Stimulated activated CD8-positive, alpha-beta memory T cell treated with anti-CD3 and anti-CD28 coated beads, Interleukin-15, amount 100 ng/mL, for 1 hour (primary cell): ENCODE measurements at places on chromosomes 5 and 9.

- DNase-seq = no peak
Observed at GRCh38 chr5:98750693-98751092, 22.8 kb upstream of the RGMB start.

DNA sequence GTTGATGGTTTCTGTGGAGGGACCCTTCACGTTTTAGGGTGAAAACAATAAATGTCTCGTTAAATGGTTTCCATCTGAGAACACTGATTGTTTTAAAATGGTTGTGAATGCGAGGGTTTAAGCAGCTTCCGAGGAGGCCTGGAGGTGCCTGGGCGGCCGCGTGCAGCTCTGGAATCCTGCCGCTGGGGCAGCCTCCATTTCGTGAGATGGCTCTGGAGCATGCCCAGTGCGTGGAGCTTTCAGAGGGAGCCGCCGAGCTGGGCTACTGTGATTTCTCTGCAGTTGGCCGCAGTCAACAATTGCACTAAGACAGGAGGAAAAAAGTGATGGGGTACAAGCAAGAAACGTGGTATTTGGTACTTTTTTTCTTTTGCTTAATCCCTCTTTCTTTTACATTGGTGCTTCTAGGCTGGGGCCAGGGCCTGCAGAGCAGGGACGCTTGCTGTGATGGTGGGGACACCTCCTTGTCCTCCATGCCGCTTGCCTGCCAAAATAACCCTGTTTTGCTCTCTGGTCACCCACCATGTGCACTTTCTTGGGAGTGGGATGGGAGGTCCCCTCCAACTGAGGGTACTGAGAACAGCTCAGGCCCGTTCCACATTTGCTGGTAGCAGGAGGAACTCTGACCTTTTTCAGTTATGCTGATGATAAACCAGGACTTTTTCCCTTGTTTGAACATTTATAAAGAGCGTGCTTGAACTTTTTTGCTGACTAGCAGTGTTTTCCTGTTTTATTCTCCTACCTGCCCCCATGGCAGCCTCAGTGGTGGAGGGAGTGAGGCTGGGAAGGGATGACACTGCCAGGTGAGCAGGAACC lies 47.1 kb downstream of the EHMT1 start:
- DNase-seq = no peak

GRCh38 chr9:69391946-69392345 lies 66.9 kb downstream of the ENTREP1 start:
- no peak for DNase-seq

DNA sequence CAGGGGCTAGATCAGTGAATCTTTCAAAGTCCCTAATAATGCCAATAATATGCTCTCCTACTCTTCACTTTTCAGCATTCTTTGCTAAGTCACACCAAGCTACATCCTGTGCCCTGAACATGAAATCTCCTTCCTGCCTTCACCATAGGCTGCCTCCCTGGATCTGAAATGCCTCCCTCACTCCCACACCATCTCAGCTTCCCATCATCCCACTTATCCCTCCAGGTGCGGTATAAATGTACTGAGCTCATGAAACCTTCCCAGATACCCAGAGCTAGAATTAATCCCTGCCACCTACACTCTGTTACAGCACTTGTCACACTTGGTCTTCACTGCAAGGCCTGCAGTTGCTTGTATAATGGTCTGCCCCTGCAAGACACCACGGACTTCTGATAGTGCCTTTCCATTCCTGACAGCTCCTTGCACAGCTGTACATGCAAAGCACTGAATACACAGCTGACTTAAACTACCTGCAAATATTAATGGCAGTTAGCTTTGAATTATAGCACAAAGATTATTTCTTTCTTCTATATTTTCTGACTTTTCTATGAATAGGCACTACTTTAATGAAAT lies 250.4 kb downstream of the EBF1 start:
- no peak for DNase-seq

- no peak for DNase-seq
Observed at GRCh38 chr9:129497813-129498450, 123.0 kb downstream of the C9orf50 start.

DNA sequence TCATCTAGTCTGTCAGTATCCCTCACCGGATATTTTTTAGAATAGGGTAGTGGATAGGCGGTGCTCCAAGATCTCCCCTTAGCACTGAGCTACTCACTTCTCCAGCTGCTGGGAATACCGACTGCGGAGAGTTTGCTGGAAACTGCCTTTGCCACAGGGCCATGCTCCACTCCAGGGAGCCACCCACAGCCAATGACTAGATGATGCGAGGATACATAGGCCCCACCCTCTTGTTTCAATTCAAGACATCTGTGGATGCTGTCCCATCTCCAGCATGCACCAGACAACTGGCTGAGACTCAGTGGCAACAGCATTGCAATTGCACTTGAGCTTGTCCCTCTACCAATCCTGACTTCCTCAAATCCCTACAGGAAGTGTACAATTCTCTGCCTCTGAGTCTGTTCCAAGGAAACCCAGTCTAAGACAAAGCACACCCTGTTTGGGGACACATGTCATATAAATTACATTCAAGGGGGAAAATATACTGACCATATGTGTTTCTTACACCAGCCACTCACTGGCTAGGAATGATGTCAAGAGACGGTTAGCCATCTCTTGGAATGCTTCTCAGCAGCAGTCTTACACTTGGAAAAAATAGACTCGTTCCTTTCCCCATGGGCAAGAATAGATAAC lies 312.6 kb upstream of the KIF2A start:
- no peak for DNase-seq

DNA sequence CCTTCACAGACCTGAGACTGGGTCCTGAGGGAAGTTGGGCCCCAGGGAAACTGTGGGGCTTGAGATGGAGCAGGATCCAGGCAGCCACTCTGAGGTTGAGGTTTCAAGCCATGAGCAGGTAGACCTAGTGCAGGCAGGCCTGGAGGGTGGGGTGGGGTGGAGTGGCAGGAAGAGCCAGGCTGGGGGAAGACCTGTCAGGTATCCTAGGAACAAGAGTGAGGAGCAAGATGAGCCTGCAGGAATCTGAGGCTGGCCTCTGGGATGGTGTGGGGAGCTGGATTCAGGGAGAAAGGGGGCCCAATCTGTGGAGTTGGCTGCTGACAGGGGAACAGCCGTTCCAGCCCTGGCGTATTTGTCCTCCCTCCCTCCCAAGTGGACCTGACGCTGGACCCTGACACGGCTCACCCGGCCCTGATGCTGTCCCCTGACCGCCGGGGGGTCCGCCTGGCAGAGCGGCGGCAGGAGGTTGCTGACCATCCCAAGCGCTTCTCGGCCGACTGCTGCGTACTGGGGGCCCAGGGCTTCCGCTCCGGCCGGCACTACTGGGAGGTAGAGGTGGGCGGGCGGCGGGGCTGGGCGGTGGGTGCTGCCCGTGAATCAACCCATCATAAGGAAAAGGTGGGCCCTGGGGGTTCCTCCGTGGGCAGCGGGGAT lies 9.8 kb downstream of the RACK1 start:
- DNase-seq = no peak

DNA sequence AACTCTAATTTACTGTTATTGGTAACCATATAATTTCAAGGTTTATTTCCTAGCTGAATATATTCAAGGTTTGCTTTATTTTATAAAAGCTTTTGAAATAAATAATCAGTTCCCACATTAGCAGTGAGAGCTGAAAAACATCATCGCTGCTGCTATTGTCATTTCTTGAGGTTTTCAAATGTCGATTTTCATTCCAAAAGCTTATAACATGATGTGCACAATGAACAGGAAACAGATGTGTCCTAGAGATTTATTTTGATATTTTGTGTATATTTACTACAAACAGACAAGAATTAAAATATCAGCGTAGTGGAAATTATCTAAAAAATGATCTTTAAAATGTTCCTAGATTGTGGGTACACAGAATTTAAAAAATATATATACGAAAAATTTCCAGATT lies 10.5 kb upstream of the ITGA1 start:
- no peak for DNase-seq

DNA sequence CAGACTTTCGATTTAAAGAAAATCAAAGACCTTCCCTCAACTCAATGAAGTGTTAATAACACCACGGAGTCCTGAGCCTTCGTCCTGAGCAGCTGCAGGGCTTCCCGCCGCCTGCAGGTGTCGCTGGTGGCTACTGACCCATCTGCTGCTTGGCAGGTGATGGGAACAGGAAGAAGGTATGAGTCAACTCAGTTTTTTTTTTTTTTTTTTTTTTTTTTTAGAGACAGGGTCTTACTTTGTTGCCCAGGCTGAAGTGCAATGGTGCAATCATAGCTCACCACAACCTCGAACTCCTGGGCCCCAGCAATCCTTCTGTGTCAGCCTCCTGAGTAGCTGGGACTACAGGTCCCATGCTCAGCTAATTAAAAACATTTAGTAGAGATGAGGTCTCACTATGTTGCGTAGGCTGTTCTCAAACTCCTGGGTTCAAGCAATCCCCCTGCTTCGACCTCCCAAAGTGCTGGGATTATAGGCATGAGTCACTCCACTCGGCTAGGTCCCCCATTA lies 185.7 kb upstream of the IL12B start:
- peak; percentile 45 for DNase-seq

- no peak for DNase-seq
Observed at GRCh38 chr9:116753389-116753788, 66.3 kb downstream of the TRIM32 start.

DNA sequence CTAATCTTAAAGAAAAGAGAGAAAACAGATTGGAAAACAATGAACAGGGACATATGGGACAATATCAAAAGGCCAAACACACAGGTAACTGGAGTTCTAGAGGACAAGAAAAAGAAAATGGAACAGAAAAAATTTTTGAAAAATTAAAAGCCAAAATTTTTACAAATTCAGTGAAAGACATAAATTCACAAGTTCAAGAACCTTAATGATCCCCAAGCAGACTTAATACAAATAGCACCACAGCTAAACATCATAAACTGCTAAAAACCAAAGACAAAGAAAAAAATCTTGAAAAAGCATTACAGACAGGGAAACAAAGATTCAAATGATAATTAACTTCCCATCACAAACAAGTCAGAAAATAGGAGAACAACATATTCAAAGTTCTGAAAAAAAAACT lies 338.5 kb upstream of the SLC30A5 start:
- no peak for DNase-seq

GRCh38 chr9:130297371-130297770 lies 31.8 kb downstream of the HMCN2 start:
- DNase-seq = no peak

DNA sequence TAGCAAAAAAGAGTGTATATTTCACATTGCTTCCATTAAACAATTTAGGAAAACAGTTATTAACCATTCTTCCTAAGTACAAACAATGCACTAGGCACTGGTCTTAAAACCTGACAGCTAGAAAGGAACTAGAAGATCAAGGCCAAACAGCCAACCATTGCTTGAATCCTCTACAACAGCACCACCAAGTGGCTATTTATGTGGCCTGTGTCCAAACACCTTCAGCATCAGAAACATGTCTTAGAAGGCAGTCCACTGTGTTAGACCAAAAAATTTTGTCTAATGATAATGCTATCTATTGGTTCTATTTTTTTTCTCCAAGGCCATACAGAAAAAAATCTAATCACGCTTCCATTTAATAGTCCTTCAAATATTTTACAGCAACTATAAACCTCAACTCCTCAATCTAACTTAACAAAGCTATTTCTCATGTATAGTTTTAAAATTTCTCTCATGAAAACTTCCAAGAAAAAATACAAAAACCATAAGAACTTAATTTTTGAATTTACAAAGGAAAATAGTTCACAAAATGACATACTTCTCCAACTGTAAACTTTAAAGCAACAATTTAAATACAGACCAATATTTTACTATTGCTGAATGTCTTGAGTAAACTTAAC lies 36.1 kb downstream of the CAAP1 start:
- no peak for DNase-seq

- DNase-seq = no peak
Observed at GRCh38 chr9:111151537-111151936, 113.3 kb upstream of the LPAR1 start.

GRCh38 chr5:36581070-36581469 lies 25.3 kb upstream of the SLC1A3 start:
- no peak for DNase-seq

- DNase-seq = no peak
Observed at GRCh38 chr5:56123531-56124243, 109.4 kb downstream of the ANKRD55 start.

GRCh38 chr9:103281126-103281525 lies 286.0 kb downstream of the CYLC2 start:
- DNase-seq = no peak

DNA sequence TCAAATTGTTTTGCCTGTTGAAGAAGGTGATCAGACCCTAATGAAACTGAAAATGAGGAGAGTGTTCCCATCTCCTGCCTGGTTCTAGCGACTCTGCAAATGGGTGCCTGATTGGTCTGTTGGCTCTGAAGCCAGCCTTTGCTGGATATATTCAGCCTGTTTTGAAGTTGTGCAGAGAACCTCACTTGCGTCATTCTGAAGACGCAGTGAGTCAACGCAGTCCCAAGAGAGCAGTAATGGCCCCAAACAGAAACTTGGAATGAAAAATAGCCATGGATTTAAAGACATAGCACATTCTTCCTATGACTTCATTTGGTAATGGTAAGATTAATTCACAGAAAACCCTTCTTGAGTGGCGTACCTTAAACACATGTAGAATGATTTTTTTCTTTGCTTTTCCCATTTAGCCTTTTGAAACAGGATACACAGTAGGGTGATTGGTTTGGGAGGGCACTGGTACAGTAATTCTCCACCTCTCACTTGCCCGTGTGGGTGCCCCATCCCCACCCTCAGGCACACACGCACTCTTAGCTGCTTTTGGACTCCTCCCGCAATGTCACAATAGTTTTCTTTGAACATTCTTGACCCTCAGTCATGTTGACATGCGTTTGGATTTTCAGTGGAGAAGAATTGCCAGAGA lies 54.1 kb upstream of the ABL1 start:
- DNase-seq = no peak

DNA sequence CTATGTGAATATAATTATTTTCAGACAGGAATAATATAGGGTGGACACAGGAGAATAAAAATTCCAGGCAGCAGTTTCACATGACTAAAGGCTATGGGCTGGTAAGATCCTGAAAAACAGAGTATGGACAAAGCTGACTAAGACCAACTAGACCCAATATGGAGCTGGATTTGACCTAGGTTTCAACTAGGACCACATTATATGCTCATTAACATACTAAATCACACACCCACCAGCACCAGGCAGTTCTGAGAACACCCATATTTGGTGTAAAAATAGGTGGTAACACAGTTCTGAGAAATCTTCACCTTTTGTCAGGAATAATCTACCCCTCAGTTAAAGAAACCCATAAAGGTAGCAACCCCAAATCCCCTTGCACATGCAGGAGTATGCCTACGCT lies 64.7 kb downstream of the MAPKAP1 start:
- no peak for DNase-seq

GRCh38 chr9:126436545-126437267 lies 110.1 kb downstream of the MVB12B start:
- no peak for DNase-seq

GRCh38 chr5:28780083-28780692 lies 1741.8 kb upstream of the CDH9 start:
- no peak for DNase-seq

DNA sequence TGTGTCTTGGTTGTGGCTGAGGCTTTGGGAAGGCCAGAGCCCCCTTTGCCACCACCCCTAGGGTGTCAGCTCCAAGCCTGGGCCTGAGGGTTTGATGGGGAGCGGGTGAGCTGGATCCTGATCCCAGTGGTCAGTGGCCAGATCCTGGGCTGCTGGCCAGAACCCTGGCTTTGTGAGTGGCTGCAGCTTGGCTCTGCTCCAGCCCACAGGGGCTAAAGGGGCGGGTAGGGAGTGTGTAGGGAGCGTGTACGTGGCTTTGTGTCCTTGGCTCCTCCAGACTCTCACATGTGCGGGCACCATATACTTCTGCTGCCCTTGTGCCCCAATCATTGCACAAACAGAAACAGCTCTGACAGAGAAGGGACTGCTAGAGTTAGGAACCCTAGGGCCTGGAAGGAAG lies 1.2 kb upstream of the IL11RA start:
- no peak for DNase-seq
